ENCODE measurements at places on chromosomes 13 and 19.

GRCh38 chr19:38063928-38064327, 156.9 kb downstream of the SIPA1L3 start:
- H3K36me3 ChIP-seq = peaks cover 11% of the 10 kb centered on the region
- peaks cover 18% of the 10 kb centered on the region for H3K4me1 ChIP-seq
- no peak for DNase-seq
- no peaks in the 10 kb centered on the region for H3K27me3 ChIP-seq
- peak overlapping the region; percentile 33 for H3K27ac ChIP-seq

DNA sequence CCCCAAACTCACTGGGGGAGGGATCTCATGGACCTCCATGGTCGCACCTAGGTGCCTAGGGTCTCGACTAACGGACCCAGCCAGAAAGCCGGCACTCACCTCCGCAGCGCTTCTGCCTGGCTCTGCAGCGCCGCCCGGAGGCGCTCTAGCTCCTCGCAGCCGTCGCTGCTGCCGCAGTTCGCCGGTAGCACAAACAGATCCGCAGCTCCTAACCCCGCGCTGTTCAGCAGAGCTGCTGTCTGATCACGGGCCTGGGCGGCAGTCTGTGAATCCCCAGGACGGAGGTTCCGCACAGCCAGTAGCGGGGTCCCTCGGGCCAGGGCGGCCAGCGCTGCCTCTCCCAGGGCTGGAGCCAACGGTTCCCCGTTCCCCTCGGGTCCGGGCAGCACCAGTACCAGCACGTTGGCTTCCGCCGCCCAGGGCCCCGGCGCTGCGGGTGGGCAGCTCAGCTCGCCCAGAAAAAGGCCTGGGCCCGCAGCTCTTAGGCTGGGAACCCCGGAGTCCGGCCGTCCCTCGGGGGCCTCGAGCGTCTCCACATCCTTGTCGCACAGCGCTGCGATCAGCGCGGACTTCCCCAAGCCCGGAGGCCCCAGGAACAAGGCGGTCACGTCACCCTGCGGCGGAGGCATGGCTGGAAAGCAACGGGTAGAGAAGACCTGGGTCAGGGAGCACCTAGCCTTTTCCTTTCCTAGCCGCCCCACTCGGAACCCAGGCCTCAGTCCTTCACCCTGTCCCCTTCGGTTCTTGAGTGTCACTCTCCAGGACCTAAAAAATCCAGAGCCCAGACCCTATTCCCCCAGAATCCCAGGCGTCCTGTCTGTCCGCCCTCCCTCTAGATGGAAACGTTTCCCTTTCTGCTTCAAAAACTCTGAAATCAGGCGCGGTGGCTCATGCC, 977 bp downstream of the IRGQ start:
- H3K36me3 ChIP-seq = peaks cover 60% of the 10 kb centered on the region
- H3K27ac ChIP-seq = peak overlapping the region; percentile 96
- H3K4me1 ChIP-seq = peaks cover 43% of the 10 kb centered on the region
- DNase-seq = peak; percentile 80
- H3K4me3 ChIP-seq = peak overlapping the region; percentile 81
- no peaks in the 10 kb centered on the region for H3K27me3 ChIP-seq

GRCh38 chr13:48334534-48335127, 31.1 kb downstream of the RB1 start:
- no peaks in the 10 kb centered on the region for H3K4me1 ChIP-seq
- no peak overlapping the region for H3K4me3 ChIP-seq
- H3K27me3 ChIP-seq = no peaks in the 10 kb centered on the region
- H3K27ac ChIP-seq = no peak overlapping the region
- H3K36me3 ChIP-seq = no peaks in the 10 kb centered on the region
- peak; percentile 38 for DNase-seq

- no peak overlapping the region for H3K27ac ChIP-seq
- no peak overlapping the region for H3K4me3 ChIP-seq
- DNase-seq = no peak
- peaks cover 17% of the 10 kb centered on the region for H3K4me1 ChIP-seq
- no peaks in the 10 kb centered on the region for H3K36me3 ChIP-seq
Observed at GRCh38 chr19:2484178-2484937, 8.4 kb downstream of the GADD45B start.

DNA sequence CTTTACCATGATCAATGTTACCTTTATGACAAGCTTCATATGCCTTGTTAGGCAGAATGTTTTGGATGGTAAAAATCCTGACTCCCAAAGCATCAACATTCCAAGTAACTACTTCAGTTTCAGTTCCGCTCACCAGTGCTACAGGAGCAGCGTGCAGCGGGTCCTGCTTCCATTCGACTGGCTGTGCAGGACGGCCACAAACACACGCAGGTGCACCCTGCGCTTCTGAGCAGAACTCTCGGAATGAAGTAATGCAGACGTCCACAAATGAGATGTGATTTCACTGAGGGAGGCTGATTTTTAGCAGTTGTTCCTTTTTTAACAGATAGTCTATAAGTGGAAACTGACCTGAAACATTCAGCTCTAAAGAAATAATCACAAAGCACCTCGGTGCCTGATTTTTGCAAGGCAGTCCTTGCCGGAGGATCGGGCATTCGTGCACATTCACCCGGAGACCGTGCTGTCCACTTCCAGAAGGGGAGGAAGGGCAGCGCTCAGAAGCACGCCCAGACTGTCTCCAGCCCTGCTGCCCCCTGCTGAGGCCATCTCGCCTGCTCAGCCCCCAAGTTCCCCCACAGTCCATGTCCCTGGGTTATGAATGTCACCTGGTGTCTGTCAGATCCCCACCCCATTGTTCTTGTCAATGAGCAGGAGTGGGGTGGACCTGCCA, 85.8 kb downstream of the RAB20 start:
- H3K36me3 ChIP-seq = peaks cover 17% of the 10 kb centered on the region
- H3K27ac ChIP-seq = no peak overlapping the region

DNA sequence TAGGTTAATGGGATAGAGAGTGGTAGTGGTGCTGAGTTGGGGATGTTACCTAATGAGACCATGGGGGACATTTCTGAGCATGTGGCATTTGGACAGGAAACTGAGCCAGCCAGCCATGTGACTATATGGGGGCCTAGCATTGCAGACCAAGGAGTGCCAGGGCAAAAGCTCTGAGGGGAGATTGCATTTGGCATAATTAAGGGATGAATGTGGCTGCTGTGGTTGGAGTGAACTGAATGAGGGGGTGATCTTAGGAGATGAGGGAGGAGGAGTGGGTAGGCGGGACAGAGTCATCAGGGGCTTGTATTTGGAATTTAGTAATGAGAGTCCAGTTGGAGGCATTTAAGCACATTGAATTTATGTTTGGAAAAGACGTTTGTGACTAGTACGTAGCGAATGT, 6.6 kb downstream of the PCCA start:
- no peak overlapping the region for H3K4me3 ChIP-seq
- DNase-seq = no peak
- no peak overlapping the region for H3K27ac ChIP-seq
- peaks cover 2% of the 10 kb centered on the region for H3K4me1 ChIP-seq
- H3K27me3 ChIP-seq = no peaks in the 10 kb centered on the region
- H3K36me3 ChIP-seq = no peaks in the 10 kb centered on the region

DNA sequence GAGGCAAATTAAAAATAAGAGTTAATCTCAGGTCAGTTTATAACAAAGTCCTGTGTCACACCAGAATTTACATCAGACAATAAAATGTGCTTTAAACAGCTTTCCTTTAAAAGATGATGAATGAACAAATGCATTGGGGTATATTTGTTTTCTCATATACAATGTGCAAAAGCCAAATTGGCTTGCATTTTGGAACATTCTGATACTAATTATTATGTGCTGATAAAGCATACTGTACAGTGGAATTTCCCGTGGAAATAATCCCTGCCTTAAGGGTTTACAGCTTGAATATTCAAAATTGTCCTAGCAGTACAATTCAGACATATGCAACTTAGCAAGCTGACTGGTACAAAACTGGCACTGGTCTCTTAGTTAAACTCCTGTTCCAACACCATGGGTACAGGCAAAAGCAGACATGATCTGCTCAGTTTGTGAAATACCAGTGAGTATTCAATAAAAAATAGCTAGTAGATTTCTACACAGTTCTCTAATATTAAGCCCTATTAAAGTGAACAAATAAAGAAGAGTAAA, 373.4 kb downstream of the SLITRK1 start:
- H3K4me1 ChIP-seq = no peaks in the 10 kb centered on the region
- peak; percentile 20 for DNase-seq
- no peaks in the 10 kb centered on the region for H3K27me3 ChIP-seq
- H3K4me3 ChIP-seq = no peak overlapping the region
- no peak overlapping the region for H3K27ac ChIP-seq
- no peaks in the 10 kb centered on the region for H3K36me3 ChIP-seq

- DNase-seq = no peak
- H3K27ac ChIP-seq = no peak overlapping the region
- H3K36me3 ChIP-seq = no peaks in the 10 kb centered on the region
Observed at GRCh38 chr19:32519023-32519422, 62.0 kb upstream of the PDCD5 start.

DNA sequence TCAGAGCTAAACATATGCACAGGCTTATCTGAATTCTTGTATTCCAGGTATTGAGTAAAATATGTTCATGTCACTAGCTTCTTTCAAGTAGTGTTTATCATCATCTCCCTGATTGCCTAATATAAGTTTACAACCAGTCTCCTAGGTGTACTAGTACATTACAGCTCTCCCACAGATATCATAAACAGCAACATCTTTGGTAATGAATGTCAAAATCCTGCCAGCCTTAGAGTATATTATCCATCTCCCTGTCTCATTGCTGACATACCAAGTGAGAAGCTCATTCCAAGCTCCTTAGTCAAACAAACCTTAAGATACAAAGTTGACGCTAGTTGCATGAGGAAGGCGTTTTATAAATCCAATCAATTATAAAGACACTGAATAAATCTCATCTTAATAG, 689.1 kb upstream of the GPC6 start:
- no peak overlapping the region for H3K4me3 ChIP-seq
- H3K27ac ChIP-seq = no peak overlapping the region
- DNase-seq = peak; percentile 57
- H3K36me3 ChIP-seq = no peaks in the 10 kb centered on the region

GRCh38 chr19:29741776-29742175, 26.7 kb upstream of the C19orf12 start:
- H3K36me3 ChIP-seq = no peaks in the 10 kb centered on the region
- H3K4me3 ChIP-seq = no peak overlapping the region
- no peaks in the 10 kb centered on the region for H3K4me1 ChIP-seq
- no peak for DNase-seq
- no peaks in the 10 kb centered on the region for H3K27me3 ChIP-seq

- DNase-seq = no peak
- H3K36me3 ChIP-seq = peaks cover 6% of the 10 kb centered on the region
- H3K27me3 ChIP-seq = no peaks in the 10 kb centered on the region
- peaks cover 51% of the 10 kb centered on the region for H3K4me1 ChIP-seq
- no peak overlapping the region for H3K4me3 ChIP-seq
- no peak overlapping the region for H3K27ac ChIP-seq
Observed at GRCh38 chr19:58382997-58383603, 2.3 kb upstream of the ZNF837 start.

DNA sequence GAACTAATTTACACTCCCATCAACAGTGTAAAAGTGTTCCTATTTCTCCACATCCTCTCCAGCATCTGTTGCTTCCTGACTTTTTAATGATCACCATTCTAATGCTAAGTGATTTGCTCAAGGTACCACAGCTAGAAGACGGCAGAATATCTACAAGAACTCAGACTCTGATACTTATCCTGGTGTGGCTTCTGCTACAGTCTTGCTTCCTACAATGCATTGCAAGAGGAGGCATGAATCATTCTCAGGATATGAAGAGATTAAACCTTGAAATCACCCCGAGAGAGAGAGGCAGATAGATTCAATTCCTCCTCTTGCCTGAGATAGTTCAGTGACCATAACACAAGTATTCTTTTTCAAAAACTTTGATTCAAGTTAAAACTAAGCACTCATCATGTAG, 306.4 kb downstream of the TBC1D4 start:
- H3K4me3 ChIP-seq = no peak overlapping the region
- no peak for DNase-seq
- H3K27me3 ChIP-seq = no peaks in the 10 kb centered on the region
- no peaks in the 10 kb centered on the region for H3K4me1 ChIP-seq

DNA sequence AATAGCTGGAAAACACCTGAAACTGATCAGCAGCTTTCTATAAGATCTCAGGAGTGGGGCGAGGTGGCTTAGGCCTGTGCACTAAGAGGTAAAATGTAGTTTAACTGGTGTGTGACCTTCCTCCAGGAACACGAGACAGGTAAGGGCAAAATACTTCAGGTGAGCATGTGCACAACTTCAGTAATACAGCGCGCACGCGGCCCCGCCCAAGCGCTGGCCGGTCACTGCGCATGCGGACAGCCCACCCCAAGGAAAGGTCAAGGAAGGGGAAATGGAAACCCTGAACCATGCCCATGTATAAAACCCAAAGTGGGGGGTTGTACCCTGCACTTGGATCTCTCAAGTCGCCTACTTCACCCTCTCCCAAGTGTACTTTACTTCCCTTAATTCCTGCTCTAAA, 49.4 kb upstream of the ARHGEF7 start:
- peaks cover 6% of the 10 kb centered on the region for H3K27me3 ChIP-seq
- H3K4me1 ChIP-seq = peaks cover 14% of the 10 kb centered on the region
- H3K36me3 ChIP-seq = no peaks in the 10 kb centered on the region
- H3K27ac ChIP-seq = no peak overlapping the region

Measured in spinal cord (tissue), 10 donors.